HT1080 (cell line): ENCODE measurements at places on chromosomes 6 and 20. TPM values are rescaled to one million over a fixed set of nuclear protein-coding genes. Genes with fewer than 3 reads are reported as not detected.

Gene ZMYND8
- 20.1 and 23.7 TPM in 2 replicates for total RNA-seq

Gene PNISR
- 28.6 and 34.3 TPM in 2 replicates for total RNA-seq

Gene SIM1
- not detected in 2 replicates for total RNA-seq

Gene MRPS26
- total RNA-seq, result 179 and 213 TPM in 2 replicates

Gene UNC5CL
- total RNA-seq, result 0.16 and 0.37 TPM in 2 replicates

Gene ULBP3
- total RNA-seq, result 14.1 and 18.3 TPM in 2 replicates
